Activated T-cell treated with anti-CD3 and anti-CD28 coated beads, Interleukin-2, amount 50 U/mL, for 1 hour (primary cell): ENCODE measurements at places on chromosomes 12 and 14.

GRCh38 chr14:58171090-58171489 is 19.1 kb upstream of the ARMH4 start:
- peak; percentile 24 for DNase-seq

DNA sequence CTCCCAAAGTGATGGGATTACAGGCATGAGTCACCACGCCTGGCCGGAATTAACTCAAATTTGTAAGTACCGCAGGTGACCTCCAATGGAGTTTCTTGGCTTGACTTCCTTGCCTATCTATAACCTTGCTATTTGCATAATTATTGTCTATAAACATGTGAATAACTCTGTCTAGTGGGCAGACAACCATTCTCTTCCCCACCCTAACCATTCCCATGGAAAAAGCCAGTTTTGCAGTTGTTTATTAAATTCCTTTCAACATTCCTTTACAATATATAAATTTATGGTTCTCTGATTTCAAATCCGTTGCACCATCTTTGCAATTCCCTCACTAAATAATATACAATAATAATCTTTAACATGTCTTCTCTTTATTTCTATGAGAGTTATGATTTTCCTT is 61.0 kb upstream of the ZDHHC17 start:
- no peak for DNase-seq

GRCh38 chr12:49975318-49975761 is 2.6 kb downstream of the AQP6 start:
- no peak for DNase-seq

GRCh38 chr12:10612984-10613348 is 443 bp downstream of the MAGOHB start:
- DNase-seq, result no peak

DNA sequence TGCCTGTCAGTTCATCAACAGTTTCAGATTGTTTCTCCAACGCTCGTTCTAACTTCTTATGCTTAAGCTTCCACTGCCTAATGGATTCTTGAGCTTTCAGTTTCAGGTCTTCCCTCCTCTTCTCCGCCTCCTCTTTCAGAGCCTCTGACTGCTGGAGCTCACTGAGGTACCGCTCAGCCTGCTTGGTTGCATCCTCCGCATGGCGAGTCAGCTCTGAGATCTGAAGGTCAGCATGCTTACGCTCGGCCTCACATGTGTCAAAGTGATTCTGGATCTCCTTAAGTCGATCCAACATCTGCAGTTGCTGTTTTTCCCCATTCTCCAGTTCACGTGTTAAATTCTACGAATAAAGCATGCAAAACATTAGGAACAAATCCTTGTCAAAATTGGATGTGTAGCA is 148.8 kb downstream of the CEP128 start:
- no peak for DNase-seq

GRCh38 chr14:93898731-93899130 is 28.4 kb upstream of the FAM181A start:
- no peak for DNase-seq

DNA sequence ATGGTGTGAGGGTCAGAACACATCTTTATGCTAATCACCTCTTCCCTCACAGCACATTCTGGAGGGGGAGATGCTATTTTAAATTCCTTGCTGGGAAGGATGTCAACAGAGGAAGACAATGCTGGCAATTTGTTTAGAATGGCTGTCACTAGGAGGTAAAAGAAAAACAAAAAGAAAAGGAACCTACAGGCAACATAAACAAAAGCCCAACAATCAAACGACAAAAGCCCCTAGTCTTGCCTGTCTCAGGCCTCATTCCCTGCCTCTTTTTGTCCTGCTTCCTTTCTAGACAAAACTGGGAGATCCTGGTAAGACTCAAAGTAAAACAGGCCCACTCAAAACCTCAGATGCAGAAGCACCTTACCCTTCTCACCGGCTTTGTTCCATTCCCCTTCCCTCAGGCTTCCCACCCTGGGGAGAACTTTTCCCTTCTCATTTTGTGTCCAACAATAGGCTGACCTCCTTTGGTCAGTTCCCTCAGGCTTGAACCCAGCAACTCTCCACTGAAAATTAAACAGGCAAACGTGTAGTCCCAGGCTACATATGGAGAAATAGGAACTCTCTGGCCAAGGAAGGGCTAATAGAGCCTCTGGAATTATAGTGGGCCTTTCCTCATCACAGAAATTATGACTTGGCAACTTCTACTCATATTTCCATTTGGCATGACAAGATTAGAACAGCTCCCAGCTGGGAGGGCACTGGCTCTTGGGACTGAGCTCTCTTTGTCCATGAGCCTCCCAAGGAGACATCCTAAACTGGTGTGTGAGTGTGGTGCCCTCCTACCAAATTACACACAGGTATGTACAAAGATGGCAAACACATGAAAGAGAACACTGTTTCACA is 193.0 kb downstream of the MON2 start:
- no peak for DNase-seq
